ENCODE measurements at places on chromosomes 2 and 18.

- no peak for DNase-seq
Measured at GRCh38 chr2:100929147-100929546, 72.9 kb upstream of the RPL31 start.

DNA sequence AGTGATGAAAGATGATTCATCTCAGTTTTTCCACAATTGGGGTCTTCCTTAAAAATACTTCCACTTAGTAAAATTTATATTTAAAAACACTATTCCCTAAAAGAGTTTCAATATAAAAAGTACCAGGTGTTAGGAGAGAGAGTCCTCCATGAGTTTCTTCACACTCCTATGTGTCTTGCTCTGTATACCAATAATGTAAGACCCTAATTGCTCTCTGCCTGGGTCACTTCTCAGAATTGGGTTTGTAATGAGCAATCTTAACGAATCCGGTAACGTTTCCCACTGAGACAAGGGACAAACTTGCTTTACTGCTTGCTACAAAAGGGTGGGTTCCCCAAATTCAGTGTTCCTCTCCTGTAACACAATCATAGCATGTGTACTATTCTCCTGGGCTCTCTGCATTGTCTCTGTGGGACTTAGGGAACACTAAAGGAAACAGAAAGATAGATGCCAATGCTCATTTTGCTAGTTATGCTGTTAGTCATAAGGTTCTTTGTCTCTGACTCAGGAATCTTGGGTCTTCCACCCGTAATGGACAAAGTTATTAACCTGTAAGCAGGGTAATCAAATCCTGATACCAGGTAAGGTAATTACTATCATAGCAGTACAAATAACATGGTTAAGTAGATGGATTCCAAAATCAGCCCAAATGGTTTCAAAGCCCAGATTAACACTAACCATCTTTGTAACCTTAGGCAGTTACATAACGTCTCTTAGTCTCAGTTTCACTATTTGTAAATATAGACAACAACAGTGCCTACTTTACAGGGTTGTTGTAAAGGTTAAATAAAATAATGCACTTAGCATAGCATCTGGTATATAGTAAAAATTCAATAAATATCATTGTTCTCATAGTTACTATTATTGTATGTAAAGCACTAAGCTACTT, 46.3 kb downstream of the ITSN2 start:
- no peak for DNase-seq

DNA sequence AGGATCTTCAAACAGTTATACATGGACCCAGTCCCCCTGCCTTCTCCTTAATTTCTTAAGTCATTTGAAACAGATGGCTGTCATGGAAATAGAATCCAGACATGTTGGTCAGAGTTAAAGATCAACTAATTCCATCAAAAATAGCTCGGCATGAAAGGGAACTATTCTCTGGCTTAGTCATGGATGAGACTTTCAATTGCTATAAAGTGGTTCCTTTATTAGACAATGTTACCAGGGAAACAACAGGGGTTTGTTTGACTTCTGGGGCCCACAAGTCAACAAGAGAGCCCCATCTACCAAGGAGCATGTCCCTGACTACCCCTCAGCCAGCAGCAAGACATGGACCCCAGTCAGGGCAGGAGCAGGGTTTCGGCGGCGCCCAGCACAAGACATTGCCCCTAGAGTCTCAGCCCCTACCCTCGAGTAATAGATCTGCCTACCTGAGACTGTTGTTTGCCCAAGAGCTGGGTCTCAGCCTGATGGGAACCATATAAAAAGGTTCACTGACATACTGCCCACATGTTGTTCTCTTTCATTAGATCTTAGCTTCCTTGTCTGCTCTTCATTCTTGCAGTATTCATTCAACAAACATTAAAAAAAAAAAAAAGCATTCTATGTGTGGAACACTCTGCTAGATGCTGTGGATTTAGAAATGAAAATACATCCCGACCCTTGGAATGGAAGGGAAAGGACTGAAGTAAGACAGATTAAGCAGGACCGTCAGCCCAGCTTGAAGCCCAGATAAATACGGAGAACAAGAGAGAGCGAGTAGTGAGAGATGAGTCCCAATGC, 4.6 kb downstream of the TTR start:
- no peak for DNase-seq

DNA sequence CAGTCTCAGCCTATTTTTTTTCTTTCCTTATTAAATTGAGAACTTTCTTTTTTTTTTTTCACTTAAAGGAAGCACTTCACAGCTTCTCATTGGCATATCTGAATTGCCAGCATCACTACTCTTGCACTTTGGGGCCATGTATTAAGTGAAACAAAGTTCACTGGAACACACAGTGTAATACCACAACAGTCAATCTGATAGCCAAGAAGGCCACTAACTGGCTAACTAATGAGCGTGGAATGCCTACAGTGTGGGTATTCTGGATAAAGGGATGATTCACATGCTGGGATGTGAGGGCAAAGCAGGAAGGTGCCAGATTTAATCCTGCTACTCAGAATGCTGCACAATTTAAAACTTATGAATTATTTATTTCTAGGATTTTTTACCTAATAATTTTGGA, 11.7 kb upstream of the C18orf63 start:
- no peak for DNase-seq

DNA sequence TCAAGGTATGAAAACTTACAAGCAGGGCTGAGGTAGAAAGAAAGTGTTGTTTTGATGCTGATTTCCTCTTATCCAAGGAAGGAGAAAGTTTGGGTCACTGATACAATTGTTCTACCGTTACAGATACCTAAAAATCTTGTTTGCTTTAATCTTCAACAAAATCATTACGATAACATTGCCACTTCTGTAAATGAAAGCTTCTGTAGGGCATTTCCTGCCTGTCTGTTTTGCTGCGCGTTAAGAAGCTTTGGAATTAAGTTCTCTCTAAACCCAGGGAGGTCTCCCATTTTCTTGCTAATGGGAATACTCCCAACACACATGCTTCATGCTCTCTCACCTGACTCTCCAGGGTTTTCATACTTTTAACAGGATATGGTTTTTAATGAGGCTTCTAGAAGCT, 258.5 kb downstream of the PTGR3 start:
- no peak for DNase-seq

DNA sequence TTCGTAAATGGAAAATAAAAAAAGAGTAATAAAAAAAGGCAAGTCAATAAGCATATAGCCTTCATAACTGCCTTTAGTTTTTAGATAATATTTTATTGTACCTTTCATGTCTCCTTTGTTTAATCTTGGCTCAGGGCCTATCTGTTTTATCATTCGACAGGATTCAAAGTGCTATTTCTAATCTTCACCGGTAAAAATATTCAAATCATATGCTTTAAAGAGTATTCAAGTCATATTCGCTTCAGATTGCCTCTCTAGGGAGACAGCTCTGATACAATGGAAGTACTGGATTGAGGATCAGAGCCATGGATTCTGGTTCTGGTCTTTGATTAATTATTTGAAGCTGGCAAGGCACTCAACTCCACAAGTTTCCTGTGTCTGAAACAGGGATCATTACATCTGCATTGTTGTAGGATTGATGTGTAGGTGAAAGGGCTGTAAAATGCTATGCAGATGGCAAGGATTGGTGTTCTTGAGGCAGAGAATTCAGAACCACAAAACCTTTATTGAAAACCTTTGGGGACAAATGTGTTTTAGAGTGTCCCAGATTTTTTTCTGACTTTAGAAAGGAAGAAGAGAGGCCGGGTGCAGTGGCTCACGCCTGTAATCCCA, 84.3 kb upstream of the RAPH1 start:
- no peak for DNase-seq

GRCh38 chr2:220871909-220872308, 700.2 kb downstream of the EPHA4 start:
- DNase-seq, result no peak

DNA sequence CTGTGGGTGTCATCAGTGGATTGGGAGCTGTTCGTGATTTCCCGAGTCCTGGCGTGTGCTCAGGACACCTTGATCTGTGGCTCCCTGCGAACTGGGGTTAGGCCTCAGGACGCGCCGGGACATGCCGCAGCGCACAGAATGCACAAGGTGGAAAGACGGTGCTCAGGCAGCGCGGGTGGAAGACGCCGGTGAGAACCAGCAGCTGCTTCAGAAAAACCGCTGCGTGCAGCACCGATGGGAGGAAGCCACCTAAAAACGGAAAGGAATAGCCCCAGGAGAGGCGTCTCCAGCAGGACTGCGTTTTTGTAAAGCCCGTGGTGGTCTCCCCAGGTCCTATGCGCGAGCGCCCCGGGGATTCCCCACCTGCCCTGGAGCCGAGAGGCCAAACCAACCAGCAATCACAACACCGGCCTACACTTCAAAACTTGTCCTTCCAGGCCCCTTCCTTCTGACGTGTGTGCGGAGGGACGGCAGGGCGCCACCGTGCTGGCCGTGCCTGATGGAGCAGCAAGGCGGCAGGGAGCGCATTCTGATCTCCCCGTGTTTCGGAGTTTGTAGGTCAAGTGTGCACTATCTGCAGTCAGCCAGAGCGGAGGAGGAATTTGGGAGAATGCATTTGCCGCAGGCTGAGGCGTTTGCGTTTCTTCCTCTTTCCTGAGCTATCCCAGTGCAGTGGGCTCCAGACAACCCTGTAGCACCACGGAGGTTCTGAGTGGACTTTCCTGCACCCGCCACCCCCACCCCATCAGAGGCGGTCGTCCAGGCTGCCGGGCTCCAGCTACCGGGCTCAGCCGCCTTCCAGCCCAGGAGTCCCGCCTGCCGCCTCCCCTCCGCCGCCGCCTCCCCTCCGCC, 32.2 kb downstream of the RTP5 start:
- DNase-seq, result no peak

DNA sequence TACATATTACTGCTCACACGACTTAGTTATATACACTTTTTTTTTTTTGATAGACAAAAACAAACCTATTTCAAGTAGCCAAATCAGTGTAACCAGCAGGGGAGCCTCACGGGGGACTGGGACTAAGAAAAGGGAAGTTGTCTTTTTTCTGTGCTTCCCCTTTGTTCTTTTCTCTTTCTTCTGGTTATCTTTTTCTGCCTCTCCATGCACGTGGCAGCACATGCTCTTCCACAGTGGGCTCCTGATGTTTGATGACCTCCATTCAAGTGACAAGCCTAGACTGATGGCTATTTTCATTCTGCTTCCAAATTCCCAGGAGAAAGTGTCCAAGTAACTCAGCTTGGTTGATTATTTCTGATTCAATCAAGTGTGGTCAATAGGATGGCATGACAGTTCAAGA, 98.2 kb upstream of the STK39 start:
- DNase-seq, result peak; percentile 40
